ENCODE measurements at places on chromosomes 13 and 19.
A peak's percentile ranks its signal among the peaks of the same experiment; 100 is the strongest.

- no peaks in the 10 kb centered on the region for H3K27me3 ChIP-seq
- H3K4me3 ChIP-seq = no peak overlapping the region
- no peak overlapping the region for H3K27ac ChIP-seq
- no peak for DNase-seq
- peaks cover 30% of the 10 kb centered on the region for H3K36me3 ChIP-seq
Observed at GRCh38 chr19:46755077-46755852, 9.0 kb upstream of the STRN4 start.

DNA sequence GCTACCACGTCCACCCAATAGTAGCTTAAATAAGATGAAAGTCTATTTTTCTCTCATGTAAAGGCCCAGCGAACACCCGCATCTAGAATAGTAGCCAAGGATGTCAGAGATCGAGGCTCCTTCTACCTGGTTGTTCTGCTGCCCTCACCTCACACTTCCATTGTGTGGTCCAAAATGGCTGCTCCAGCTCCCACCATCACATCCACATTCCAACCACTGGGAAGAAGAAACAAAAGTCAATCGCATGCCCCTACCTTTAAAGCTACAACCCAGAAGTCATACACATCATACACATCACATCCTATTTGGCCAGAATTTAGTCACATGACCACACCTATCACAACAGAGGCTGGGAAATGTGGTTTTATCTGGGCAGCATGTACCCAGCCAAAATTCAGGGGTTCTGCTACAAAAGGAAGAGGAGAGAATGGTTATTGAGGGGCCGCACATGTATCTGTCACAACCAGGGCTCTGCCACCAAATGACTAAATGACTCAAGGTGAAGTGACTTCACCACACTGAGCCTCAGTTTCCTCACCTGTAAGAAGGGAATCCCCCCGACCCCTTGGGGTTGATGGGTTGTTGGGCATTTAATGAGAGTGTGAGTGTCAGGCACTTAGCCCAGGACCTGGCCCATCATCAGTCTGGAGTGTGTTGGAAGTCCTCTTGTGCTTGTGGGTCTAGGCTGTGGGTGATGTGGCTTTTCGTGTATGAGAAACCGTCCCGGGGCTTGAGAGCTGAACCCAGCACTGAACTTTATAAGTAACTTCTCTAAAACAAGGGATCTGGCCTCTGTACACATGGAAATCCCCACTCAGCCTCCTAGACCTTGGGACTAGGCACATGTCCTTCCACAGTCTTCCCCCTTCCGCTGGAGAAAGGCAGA is 10.2 kb upstream of the CBLC start:
- H3K27ac ChIP-seq = peak overlapping the region; percentile 63
- DNase-seq = no peak
- peaks cover 38% of the 10 kb centered on the region for H3K4me1 ChIP-seq

DNA sequence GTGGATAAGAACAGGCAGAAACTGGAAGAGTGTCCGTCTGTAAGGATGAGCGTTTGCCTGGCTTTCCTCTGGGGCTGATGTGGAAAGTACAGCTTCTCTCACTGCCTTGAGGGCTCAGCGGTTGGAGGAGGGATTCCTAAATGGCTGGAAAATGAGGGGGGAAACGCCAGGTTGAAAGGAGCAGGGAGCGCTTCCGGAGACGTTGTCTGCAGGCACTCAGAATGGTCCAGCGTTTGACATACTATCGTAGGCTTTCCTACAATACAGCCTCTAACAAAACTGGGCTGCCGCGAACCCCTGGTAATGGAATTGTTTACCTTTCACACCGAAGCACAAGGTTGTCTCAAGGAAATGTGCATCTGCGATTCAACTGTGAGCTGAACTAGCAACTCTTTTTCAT is 39.9 kb downstream of the MRPL57 start:
- peaks cover 13% of the 10 kb centered on the region for H3K27me3 ChIP-seq
- peaks cover 8% of the 10 kb centered on the region for H3K4me1 ChIP-seq
- no peak for DNase-seq
- H3K4me3 ChIP-seq = no peak overlapping the region

- H3K4me3 ChIP-seq = peak overlapping the region; percentile 94
- no peaks in the 10 kb centered on the region for H3K27me3 ChIP-seq
- H3K4me1 ChIP-seq = peaks cover 78% of the 10 kb centered on the region
- peaks cover 40% of the 10 kb centered on the region for H3K36me3 ChIP-seq
- peak; percentile 37 for DNase-seq
- peak overlapping the region; percentile 97 for H3K27ac ChIP-seq
Observed at GRCh38 chr19:46717716-46718143, 816 bp upstream of the PRKD2 start.

DNA sequence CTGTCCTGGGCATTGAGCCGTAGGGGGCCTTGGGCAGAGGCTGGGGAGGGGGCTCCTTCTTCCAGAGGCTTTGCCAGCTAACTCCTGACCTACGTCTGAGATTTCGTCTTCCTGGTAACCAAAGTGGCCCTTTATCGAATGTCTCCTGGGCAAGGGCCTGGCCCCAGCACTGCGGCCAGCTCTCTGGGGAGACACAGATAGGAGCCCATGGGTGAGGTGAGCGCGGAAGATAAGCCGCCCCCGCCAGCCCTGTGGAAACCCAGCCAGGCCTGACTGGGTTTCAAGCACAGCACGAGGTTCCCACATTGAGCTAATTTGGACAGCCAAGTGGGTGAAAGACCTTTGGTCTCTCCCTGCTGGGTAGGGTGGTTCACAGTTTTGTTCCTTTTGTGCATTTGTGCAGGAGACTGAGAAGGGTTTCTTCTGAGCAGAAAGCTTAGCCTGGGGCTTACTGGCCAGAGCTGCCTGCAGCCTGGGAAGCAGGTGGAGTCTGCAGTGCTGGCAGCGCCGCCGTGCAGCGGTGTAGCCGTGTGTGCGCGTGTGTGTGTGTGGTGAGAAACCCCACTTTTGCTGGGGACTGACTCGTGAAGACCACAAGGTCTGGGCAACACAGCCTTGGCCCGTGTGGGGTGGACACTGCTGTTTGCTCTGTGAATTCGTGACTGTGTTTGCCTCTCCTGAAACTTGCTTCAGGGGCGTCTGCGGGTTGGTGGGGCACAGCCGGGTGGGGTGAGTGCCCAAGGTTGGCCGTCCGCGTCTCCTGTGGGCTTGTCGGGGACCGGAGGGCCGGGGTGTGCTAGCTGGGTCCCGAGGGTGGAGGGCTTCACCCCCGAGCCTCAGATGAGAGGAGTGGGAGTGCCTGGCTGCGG is 2.5 kb downstream of the BSG start:
- DNase-seq = no peak
- H3K4me1 ChIP-seq = peaks cover 35% of the 10 kb centered on the region
- H3K27me3 ChIP-seq = no peaks in the 10 kb centered on the region
- peaks cover 15% of the 10 kb centered on the region for H3K36me3 ChIP-seq
- H3K4me3 ChIP-seq = peak overlapping the region; percentile 84
- H3K27ac ChIP-seq = peak overlapping the region; percentile 18

DNA sequence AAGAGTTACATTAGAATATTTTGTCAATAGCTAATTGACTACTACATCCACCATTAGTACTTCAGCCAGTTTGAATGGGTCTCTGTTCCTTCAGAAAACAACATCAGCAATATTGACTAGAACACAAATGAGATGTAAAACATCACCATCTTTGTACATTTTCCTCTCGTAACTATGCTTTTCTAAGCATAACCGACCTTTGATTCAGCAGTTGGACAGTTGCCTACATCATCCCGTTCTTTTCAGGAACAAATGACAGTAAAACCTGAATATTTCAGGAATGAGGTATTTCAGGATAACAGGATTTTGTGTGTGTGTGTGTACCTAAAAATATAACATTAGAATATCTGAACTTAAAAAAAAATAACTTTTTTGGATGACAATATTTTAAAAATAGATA is 60.9 kb downstream of the STARD13 start:
- no peak for DNase-seq
- peaks cover 2% of the 10 kb centered on the region for H3K4me1 ChIP-seq
- no peak overlapping the region for H3K4me3 ChIP-seq
- peaks cover 4% of the 10 kb centered on the region for H3K27me3 ChIP-seq
- no peaks in the 10 kb centered on the region for H3K36me3 ChIP-seq

DNA sequence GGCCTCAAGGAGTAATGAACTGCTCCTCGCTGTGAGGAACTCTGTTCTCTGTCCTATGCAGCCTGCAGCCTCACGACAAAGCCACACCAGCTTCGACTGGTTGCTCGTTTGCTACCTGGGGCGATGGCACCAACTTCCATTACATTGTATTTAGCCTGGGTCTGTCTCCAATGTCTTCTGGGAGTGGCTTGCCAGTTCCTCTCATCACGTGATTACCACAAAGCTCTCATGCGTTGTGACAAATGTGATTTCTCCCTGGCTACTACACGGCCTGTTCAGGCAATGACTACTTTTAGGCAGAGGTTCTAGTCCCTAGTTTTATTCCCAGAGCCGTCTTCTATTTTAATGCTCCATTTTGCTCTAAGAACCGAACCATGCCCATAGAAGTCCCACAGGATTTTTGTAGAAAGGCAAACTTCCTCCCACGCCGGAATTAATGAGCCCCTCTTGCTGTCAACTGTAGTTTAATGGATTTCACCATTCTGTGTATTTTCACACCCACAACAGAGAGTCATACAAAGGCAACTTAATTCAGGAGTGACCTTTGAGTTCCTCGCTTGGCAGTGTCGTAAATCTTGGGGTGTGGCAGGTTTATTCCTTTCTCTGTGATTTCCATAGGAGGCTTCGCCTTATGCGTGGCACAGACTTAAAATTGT is 351.9 kb downstream of the EFNB2 start:
- H3K4me1 ChIP-seq = no peaks in the 10 kb centered on the region
- no peak for DNase-seq
- no peaks in the 10 kb centered on the region for H3K27me3 ChIP-seq
- no peaks in the 10 kb centered on the region for H3K36me3 ChIP-seq

GRCh38 chr19:17847538-17848366 is at the start of gene JAK3:
Gene JAK3, minus strand, starts transcription at chr19:17847982. Its CDS starts 3,565 bp downstream, at chr19:17844417.
- peaks cover 73% of the 10 kb centered on the region for H3K4me1 ChIP-seq
- H3K27ac ChIP-seq = peak within 1 kb of the TSS; percentile 96
- peaks cover 28% of the 10 kb centered on the region for H3K36me3 ChIP-seq
- H3K27me3 ChIP-seq = no peaks in the 10 kb centered on the region
- peak within 1 kb of the TSS; percentile 94 for H3K4me3 ChIP-seq

- H3K27ac ChIP-seq = no peak overlapping the region
- no peaks in the 10 kb centered on the region for H3K4me1 ChIP-seq
- no peak overlapping the region for H3K4me3 ChIP-seq
- no peak for DNase-seq
- H3K27me3 ChIP-seq = peaks cover 6% of the 10 kb centered on the region
Observed at GRCh38 chr13:97542102-97542685, 108.2 kb downstream of the RAP2A start.

GRCh38 chr19:4573682-4574081 is 14.2 kb upstream of the SEMA6B start:
- H3K4me1 ChIP-seq = no peaks in the 10 kb centered on the region
- no peak overlapping the region for H3K27ac ChIP-seq
- H3K27me3 ChIP-seq = peaks cover 32% of the 10 kb centered on the region
- DNase-seq = no peak

DNA sequence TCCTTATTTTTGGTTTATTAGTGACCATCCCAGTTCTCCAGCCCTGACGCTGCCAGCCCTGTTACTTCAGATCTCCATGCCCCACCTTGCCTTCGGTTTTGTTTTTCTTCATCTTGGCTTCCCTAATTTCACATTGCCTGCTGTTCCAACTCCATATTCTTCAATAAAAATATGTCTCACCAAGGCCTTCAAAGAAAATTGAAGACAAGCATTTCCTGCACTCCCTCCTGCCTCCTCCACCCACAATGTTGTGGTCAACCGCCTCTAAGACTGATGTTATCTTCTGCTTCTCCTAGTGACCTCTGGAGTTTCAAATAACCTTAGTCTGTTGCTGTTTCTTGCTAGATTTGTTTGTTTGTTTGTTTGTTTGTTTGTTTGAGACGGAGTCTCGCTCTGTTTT is 14.6 kb downstream of the PLD3 start:
- peaks cover 6% of the 10 kb centered on the region for H3K36me3 ChIP-seq
- H3K4me1 ChIP-seq = peaks cover 24% of the 10 kb centered on the region
- DNase-seq = no peak
- H3K27me3 ChIP-seq = no peaks in the 10 kb centered on the region
- H3K27ac ChIP-seq = no peak overlapping the region

- H3K27me3 ChIP-seq = no peaks in the 10 kb centered on the region
- no peak for DNase-seq
- no peaks in the 10 kb centered on the region for H3K4me1 ChIP-seq
- no peak overlapping the region for H3K27ac ChIP-seq
- H3K4me3 ChIP-seq = no peak overlapping the region
Observed at GRCh38 chr13:76245920-76246319, 609.8 kb downstream of the LMO7 start.

- no peaks in the 10 kb centered on the region for H3K27me3 ChIP-seq
- H3K36me3 ChIP-seq = peaks cover 63% of the 10 kb centered on the region
- DNase-seq = no peak
- no peak overlapping the region for H3K27ac ChIP-seq
- no peak overlapping the region for H3K4me3 ChIP-seq
Observed at GRCh38 chr19:40257096-40257517, 28.0 kb downstream of the AKT2 start.

DNA sequence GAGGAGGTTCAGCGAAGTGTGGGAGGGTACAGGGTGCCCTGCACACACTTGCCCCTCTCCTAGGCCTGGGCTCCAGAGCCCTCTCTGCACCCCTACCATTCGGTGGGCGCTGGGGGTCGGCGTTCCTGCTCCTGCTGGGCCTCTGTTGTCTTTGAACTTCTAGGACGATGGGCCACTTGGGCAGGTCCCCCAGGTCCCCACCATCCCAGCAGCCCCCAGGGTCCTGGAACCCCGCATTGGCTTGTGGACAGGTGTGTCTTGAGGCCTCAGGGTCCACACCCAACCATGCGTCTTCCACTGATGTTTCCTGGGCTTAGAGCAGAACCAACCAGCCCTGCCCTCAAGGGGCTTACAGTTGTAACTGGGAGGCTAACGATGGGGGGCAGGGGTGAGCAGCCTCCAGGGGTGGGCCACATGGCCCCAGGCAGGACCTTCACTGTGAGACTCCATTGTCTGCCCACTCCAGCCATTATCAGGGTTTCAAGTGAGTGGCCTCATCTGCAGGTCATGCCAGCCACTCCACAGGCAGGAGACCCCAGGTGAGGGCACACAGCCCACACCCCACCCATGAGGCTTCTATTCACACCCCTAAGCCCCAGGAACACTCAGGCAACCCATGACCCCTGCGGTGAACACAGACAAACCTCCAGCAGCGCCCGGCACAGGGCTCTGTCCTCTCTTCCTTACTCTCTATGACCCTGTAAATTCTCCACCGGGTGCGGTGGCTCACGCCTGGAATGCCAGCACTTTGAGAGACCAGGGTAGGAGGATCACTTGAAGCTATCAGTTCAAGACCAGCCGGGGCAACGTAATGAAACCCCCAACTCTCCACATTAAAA is 2.0 kb upstream of the KLF16 start:
- peak overlapping the region; percentile 92 for H3K27ac ChIP-seq
- no peak for DNase-seq
- H3K27me3 ChIP-seq = no peaks in the 10 kb centered on the region
- peak overlapping the region; percentile 87 for H3K4me3 ChIP-seq

- H3K4me3 ChIP-seq = no peak overlapping the region
- peaks cover 7% of the 10 kb centered on the region for H3K36me3 ChIP-seq
- no peak for DNase-seq
- peaks cover 11% of the 10 kb centered on the region for H3K4me1 ChIP-seq
- peaks cover 6% of the 10 kb centered on the region for H3K27me3 ChIP-seq
Observed at GRCh38 chr13:67232384-67232783, 2.2 kb upstream of the PCDH9 start.

- H3K4me3 ChIP-seq = no peak overlapping the region
- DNase-seq = no peak
- no peak overlapping the region for H3K27ac ChIP-seq
- no peaks in the 10 kb centered on the region for H3K36me3 ChIP-seq
- H3K4me1 ChIP-seq = no peaks in the 10 kb centered on the region
- H3K27me3 ChIP-seq = peaks cover 33% of the 10 kb centered on the region
Observed at GRCh38 chr13:101919541-101920181, 467.2 kb downstream of the ITGBL1 start.

All from activated B cell treated with CpG ODN at 0.5 μM for 24 hours (primary cell).